ENCODE measurements at places on chromosomes 5 and 9.

- no peak for DNase-seq
Measured at GRCh38 chr5:75651575-75652238, 40.5 kb downstream of the ANKDD1B start.

GRCh38 chr5:139696894-139697658, 48.9 kb downstream of the CXXC5 start:
- no peak for DNase-seq

DNA sequence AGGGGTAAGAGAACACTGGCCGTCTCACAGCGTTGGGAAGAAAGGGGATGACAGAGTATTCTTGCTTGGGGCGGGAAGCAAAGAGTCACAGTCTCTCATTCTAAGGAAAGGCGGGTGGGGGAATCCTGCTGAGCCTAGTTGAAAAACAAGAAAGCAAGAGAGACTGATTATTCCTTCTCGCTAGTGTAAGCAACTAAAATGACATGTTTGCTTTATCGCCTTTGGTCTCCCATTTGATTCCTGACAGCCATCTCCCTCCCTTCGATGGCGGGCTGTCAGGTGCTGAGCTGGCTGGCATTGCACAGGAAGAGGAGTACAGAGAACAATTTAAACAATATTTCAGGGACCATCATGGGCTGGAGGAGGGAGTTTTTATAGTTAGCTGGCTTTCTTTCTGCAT, 331.3 kb downstream of the ASTN2 start:
- no peak for DNase-seq

- no peak for DNase-seq
Measured at GRCh38 chr5:56288873-56289601, 55.9 kb upstream of the ANKRD55 start.

DNA sequence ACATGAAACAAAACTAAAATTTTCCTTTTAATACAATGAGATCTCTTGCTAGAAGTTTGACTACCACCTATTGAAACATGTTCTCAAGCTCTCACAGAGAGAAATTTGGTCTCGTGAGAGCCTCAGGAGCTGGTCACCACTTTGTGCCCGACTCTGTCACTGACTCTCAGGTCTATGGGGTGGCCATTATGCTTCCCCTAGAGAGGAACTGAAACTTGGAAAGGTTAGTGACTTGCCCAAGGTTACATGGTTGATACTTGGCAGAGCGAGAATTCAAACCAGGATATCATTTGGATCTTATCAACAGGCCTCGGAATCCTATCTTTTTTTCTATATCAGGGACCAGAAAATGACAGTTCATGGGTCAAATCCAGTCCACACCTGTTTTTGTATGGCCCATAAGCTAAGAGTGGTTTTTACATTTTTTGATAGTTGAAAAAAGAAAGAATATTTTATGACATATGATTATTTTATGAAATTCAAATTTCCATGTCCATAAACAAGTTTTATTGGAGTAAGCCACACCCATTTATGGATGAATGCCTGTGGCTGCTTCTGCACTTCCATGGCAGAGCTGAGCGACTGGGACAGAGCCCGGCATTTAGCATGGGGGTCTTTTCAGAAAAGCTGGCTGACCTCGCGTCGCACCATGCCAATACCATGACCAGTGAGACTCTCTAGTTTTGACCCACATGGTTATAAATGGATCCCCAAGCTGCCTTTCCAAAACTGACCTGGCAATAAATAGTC, 44.8 kb upstream of the EQTN start:
- DNase-seq, result no peak
